T-helper 17 cell (primary cell): ENCODE measurements at places on chromosomes 2 and 18. TPM values are rescaled to one million over a fixed set of nuclear protein-coding genes. Genes with fewer than 3 reads are reported as not detected.

DNA sequence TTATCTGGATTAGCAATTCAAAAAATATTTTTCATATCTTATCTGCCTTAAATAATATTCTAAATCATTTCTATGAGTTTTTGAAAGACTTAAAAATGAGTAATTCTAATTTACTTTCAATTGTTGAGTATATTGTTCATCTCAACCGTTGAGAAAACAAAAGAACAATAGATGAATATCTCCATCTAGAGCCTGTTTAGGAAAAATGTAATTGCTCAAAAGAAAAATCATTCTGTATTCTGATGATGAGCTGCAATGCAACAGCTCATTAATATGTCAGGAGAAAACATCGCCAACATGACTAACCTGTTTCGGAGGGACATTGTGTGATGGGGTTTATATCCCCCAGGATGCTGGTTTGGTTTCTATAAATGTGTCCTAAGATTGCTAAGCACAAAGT, 417.6 kb downstream of the SUCLG1 start:
- no peak for DNase-seq

- no peak for DNase-seq
Observed at GRCh38 chr18:79218605-79219190, 149.5 kb downstream of the ATP9B start.

SULT1C4 gene
- not detected for total RNA-seq

DNA sequence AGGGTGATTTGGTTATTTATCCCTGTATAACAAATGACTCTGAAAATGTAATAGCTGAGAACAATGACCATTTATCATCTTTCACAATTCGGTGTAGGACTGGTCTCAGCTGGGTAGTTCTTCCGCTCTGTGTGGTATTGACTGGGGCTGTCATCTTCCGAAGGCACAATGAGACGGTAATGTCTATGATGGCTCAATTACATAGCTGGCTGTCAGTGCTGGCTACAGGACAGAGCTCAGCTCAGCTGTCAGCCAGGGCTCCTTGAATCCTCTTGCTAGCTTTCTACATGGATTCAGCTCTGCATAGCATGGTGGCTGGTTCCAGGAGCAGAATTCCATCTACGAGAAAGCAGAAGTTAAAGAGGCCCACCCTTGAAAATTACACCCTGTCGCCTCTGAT, 483.8 kb downstream of the TDRD15 start:
- DNase-seq = no peak
